Spleen (tissue), 13 donors: ENCODE measurements at places on chromosomes 2 and 18.

DNA sequence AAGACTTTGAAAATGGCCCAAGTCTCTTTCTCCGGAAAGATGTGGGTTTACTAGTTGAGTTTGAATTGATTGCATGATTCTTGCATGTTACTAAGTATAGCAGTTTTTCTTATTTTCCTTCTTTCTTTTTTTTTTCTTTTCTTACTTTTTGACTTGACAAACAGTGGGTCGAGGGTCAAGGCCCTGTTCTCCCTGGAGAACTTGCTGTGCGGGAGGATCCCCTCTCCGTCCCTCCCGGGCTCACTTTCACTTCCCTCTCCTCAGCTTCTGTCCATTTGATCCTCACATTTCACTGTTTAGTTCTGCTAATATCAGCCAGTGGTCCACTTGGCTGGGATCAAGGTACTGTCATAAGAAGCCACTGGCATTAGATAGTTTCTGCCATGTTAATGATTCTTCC lies 767.4 kb downstream of the TDRD15 start:
- DNase-seq: no peak

DNA sequence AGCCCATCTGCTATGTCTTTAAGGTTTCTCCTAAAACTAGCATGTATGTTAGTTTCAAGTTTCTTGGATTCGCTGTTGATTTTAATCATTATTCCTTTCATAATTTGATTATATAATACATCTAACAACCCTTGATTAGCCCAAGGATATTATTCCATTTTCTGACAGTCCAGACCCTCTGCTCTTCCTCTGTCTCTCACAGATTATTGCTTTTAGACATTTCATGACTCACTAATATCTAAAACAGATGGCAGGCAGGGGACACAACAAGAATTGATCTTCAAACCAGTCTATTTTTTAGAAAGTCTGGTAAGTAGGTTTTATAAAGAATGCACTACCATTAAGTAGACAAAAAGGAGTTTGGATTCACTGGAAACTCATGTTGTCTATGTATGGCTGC lies 162.2 kb downstream of the ANKRD44 start:
- no peak for DNase-seq

DNA sequence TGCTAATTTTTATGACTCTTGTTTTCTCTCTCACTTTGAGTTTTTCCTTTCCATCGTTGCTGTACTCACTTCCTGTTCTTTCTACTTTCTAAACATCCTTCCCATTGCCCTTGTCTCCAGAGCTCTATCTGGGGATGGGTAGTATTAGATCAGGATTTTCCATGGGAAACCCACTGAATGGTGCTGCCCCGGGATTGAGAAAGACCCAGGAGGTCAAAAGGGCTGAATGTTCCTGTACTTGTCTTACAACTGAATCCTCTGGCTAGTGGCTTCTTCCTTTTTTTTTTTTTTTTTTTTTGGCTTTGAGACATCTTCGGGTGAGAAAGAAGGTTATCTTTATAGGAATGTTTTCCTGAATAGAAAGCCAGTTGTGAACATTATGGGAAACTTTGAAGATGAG lies 364.8 kb upstream of the SLC14A2 start:
- no peak for DNase-seq

GRCh38 chr2:158724803-158725381 lies 70.2 kb upstream of the DAPL1 start:
- no peak for DNase-seq

GRCh38 chr2:85502720-85503119 lies 36.2 kb upstream of the MAT2A start:
- DNase-seq: no peak

GRCh38 chr2:39608686-39609441 lies 56.9 kb upstream of the TMEM178A start:
- DNase-seq: no peak

GRCh38 chr18:76579301-76579695 lies 84.3 kb upstream of the ZNF516 start:
- no peak for DNase-seq

- DNase-seq: no peak
These were observed 379.3 kb upstream of the PKDCC start for GRCh38 chr2:41668529-41668928.

DNA sequence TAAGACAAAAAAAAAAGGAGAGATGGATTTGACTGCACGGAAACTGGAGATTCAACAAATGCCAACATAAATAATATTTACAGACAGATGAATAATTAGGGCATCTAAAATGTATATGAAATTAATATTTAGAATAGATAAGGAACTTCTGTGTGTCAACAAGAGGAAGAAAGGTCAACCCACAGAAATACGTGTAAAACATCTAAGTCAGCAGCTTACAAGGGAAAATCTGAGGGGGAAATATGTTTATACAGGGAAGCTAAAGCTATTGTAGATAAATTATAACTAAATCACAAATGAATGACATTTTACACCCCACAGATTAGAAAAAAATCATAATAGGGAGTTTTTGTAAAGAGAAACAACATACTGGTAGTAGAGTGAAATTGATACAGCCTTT lies 159.9 kb downstream of the PIEZO2 start:
- no peak for DNase-seq

DNA sequence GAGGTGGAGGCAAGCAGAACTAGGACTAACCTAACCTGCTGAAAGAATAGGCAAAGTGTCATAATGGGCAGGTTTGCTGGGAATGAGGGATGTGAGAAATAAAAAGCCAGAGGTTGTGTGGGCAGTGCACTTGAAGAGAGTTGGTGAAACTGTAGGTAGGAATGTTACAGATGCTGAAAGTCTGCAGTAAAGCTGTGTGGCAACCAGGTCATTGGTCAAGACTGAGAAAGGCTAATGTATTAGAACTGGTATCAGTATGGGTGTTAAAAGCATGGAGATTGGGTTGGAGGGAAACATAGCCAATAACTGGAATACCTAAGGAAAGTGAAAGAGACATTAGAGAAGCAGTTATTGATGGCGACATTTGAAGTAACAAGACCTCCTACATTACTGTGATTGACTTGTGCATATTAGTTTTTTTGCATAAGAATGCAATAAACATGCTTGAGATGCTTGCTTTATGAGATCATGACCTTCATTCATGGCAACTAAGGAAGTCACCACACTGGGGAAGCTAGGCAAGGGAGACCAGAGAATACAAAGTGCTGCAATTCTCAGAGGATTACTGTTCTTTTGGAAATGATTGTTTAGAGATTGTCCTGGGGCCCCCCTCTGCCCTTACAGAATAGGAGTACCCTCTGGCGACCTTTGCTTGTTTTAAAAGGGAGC lies 11.8 kb downstream of the GULP1 start:
- DNase-seq: no peak

- DNase-seq: no peak
These were observed 71.2 kb downstream of the CUL3 start for GRCh38 chr2:224513991-224514390.

- no peak for DNase-seq
These were observed 22.5 kb downstream of the SLC14A2 start for GRCh38 chr18:45637546-45638327.

DNA sequence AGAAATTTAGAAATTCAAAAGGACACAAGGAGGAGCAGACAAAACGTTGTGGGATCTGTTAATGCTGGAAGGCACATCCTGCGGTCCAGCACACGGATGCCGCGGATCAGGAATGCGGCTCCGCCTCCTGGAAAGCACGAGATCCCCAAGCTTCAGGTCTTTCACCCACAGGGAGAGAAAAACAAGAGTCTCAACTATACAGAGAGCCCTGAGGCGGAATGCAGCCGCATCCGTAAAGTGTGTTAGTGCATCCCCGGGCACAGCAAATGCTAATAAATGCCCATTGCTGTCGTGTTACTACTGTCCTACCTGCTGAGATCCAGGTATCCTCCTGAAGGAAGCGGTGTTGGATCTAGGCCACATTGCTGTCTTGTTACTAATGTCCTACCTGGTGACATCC lies 303.9 kb downstream of the EIPR1 start:
- DNase-seq: no peak

DNA sequence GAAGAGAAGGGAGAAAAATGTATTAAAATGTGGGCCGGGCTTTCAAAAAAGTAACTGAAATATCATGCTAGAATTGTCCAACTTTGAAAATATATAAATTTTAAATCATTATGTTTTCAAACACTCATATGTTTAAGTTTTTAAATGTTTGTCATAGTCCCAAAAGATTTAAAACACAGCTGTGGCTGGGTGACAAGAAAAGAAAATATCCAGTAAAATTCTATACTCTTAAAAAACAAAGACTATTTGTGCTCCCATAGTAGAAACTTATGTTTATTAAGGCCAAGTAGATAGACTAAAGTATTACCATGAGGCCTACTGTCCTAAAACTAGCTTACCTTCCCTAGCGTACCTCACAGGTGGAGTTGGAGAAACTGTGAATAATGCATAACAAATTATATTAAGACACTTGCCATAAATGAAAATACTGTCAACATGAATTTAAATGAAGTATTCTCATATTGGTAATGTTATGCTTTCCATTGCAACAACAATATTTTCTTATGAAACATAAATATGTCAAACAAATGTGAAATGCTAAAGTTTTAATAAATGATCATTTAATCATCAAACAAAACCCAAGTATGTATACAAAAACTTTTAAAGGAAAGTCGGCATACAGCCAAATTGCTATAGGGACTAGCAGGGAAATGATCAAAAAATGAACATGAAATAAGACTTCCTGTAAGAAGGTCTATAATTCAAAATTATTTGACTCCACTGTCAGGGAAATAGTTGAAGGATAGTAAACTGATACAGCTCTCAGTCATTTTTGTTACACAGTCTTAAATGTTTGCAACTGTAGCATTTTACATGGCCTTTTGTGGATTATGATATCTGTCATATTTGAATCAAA lies 13.4 kb downstream of the MEIS1 start:
- no peak for DNase-seq

- DNase-seq: no peak
These were observed 100.4 kb downstream of the SNTG2 start for GRCh38 chr2:1051075-1051474.

DNA sequence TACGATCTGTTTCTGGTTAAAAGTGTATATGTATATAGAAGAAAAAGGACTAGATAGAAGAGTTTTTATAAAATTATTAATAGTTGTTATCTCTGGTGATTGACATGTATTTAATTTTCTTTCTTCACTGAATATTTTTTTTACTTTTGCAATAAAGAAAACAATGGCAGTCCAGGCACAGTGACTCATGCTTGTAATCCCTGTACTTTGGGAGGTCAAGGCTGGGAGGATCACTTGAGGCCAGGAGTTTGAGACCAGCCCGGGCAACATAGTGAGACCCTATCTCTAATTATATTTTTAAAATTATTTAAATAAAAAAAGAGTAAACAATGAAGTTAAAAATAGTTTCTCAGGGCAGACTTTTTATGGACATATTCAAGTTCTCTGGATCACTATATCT lies 114.7 kb downstream of the FAM117B start:
- no peak for DNase-seq

DNA sequence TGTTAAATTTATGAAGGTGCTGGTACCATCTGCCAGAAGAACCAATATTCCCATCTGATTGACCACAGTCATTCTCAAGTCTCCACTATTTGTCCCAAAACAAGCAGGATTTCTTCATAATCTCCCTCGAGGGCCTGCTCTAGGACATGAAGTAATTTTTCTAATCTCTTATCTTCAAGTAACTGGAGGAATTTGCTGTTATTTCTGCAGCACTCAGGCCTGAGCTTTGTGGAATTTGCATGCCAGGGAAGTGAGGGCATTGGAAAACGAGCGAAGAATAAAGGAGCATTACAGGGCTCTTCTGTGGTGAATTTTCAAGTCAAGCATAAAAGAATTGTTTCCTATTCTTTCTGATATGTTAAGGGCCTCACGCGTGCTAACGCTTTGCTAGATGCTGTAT lies 161.2 kb upstream of the EPAS1 start:
- no peak for DNase-seq

DNA sequence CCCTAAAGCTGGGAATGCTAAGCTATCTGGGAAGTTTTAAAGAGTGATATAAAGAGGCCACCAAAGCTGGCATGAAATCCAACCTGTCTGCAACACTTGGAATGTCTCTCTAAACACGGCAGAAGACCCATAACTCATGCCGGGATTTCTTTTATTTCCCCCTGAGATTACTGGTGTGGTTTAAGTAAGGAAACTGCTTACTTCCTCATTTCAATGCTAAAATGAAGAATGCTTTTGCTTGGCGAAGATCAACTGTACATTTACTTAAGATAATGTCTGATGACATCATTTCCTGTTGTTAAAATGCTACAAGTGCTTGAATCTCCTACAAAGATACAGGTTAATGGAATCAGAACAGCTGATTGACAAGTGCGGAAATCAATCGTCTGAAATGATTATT lies 353.8 kb upstream of the SALL3 start:
- no peak for DNase-seq

DNA sequence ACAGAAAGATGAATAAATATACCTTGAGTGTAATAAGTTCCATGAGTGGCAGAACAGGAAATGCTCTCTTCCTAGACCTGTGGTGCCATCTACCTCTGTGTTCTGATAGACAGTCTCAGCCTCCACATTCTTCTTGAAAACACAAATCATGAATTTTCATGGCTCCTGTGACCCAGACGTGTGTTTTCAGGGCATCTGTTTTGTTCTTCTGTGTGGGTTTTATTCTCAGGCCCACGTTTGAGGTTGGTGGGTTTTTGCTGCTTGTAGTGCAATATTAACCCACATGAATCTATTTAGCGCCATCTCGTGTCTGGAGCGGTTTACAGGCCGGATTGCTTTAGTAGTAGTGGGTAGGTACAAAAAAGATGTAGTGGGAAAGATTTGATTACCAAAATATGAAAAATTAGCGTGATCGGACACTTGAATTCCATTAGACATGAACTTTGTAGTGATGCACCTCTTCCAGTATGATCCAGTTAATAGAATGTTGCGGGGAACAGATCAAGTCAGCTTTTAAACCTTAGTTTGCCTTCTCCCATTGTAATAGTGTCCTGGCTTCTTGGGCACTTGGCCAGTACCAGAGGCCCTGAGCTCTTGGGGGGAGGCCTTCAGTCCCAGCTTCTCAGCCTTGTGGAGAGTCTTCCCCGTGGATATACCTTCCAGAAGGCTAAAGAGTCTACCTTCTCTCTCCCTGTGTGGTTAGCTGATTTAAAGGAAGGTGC lies 256.5 kb downstream of the TPGS2 start:
- DNase-seq: no peak

DNA sequence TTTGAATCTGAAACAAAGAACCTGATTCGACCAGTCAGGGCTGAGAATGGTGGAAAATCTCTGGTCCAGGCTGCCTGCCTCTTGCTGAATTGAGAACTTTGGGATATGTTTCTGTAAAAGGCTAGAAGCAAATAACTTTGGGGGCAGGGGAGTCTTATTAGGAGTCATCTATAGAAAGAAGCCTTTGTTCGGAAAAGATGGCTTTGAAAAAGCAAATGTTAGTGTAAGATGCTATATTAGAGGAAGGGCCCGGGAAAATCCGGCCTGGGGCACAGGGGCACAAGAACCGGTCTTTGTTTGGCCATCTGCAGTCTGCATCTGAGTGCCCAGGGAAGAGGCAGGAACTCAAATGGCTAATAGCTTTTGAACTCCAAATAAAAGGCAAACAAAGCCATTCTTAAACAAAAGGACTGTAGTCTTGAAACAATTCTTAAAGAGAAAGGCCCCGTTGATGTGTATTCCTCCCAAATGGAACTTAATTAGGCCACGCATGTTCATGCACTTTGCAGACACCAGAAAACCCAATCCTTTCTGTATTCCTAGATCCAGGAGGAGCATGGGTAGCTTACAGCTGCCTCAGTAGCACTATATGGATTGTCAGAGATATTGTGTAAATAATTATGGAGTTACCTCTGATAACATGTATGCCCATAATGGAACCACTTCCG lies 180.0 kb upstream of the ARL4C start:
- DNase-seq: no peak

GRCh38 chr18:5894611-5895298 lies 567 bp downstream of the TMEM200C start:
- DNase-seq: peak; percentile 66
